ENCODE measurements at places on chromosomes 1 and 21. TPM values are rescaled to one million over a fixed set of nuclear protein-coding genes. Genes with fewer than 3 reads are reported as not detected.

The IL20 gene
- total RNA-seq: not detected

The CCSAP gene
- 6.7 TPM for total RNA-seq

The S100A14 gene
- 0.36 TPM for total RNA-seq

The S1PR1 gene
- total RNA-seq: 7.6 TPM

The TEDDM1 gene
- total RNA-seq: not detected

The GJA8 gene
- total RNA-seq: not detected

The TAL1 gene
- total RNA-seq: not detected

The SYNC gene
- total RNA-seq: 201 TPM

The PRKAA2 gene
- 2.2 TPM for total RNA-seq

The BCAN gene
- not detected for total RNA-seq

The LCE3D gene
- total RNA-seq: not detected

The FBXO28 gene
- 31.7 TPM for total RNA-seq

The PTAFR gene
- total RNA-seq: 0.16 TPM

The ELAVL4 gene
- not detected for total RNA-seq

The DTL gene
- 2.9 TPM for total RNA-seq

The SOAT1 gene
- total RNA-seq: 31.2 TPM

The LGR6 gene
- total RNA-seq: 0.16 TPM

The OR2T4 gene
- total RNA-seq: not detected

The SYTL1 gene
- total RNA-seq: 0.81 TPM

The KCNA10 gene
- not detected for total RNA-seq

The RHOU gene
- total RNA-seq: 1.2 TPM

The KCNE2 gene
- 0.16 TPM for total RNA-seq

The KIF2C gene
- 2.6 TPM for total RNA-seq

The TNFRSF14 gene
- 38.6 TPM for total RNA-seq

The PODN gene
- total RNA-seq: 20.8 TPM

The S100A3 gene
- 6.3 TPM for total RNA-seq

The CRABP2 gene
- 158 TPM for total RNA-seq

The KLF17 gene
- not detected for total RNA-seq

The STX12 gene
- total RNA-seq: 69.4 TPM

The SPRR2A gene
- total RNA-seq: not detected

The S100A9 gene
- total RNA-seq: not detected

The SAMD13 gene
- total RNA-seq: 0.49 TPM

The SYT14 gene
- total RNA-seq: 3.3 TPM

The ZSCAN20 gene
- 11.3 TPM for total RNA-seq

The RNPC3 gene
- total RNA-seq: 16.6 TPM

The FAM72A gene
- 2.3 TPM for total RNA-seq

The RBM11 gene
- total RNA-seq: 0.16 TPM

The NMNAT2 gene
- 3.3 TPM for total RNA-seq

The SIPA1L2 gene
- total RNA-seq: 31.7 TPM

The APOBEC4 gene
- not detected for total RNA-seq

The DISP3 gene
- total RNA-seq: not detected

The B3GALT2 gene
- total RNA-seq: 8.3 TPM

The CFHR5 gene
- total RNA-seq: not detected

The CHIA gene
- not detected for total RNA-seq

The CCDC185 gene
- not detected for total RNA-seq

The GPR52 gene
- total RNA-seq: 2.4 TPM

The U2AF1 gene
- 27.4 TPM for total RNA-seq

The UBL4B gene
- 7.5 TPM for total RNA-seq

The PDE4B gene
- total RNA-seq: 26.8 TPM

The CYP4A22 gene
- total RNA-seq: not detected

The GTF2B gene
- 31.0 TPM for total RNA-seq

The ASAP3 gene
- 65.1 TPM for total RNA-seq

The TACSTD2 gene
- total RNA-seq: 2.4 TPM

The GBP3 gene
- total RNA-seq: 50.5 TPM

The MAP3K21 gene
- total RNA-seq: 0.36 TPM

The CD84 gene
- total RNA-seq: not detected
